ENCODE measurements at places on chromosomes 12 and 14.

GRCh38 chr14:34049790-34050189 lies 98.9 kb upstream of the EGLN3 start:
- DNase-seq, result no peak

GRCh38 chr12:7747246-7747645 lies at the start of gene CLEC4C:
Gene CLEC4C, minus strand, starts transcription at chr12:7747375. Its CDS starts 27 bp downstream, at chr12:7747348.
- DNase-seq, result no peak

DNA sequence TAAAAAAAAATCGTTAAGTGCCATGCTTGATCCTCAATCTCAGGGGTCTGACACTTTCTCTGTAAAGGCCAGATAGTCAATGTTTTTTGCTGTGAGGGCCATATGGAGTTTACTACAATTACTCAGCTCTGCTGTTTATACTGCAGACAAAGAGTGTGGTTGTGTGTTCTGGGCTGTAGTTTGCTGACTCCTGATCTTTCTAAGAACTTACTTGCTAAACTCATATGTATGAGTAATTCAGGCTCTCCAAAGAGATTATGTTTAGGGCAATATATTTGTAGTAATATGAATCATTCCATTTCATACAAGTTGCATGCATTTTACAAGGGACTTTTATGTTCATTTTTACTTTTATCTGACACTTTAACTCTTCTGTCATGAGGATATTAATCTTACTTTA lies 188.2 kb downstream of the TMTC2 start:
- DNase-seq, result no peak

DNA sequence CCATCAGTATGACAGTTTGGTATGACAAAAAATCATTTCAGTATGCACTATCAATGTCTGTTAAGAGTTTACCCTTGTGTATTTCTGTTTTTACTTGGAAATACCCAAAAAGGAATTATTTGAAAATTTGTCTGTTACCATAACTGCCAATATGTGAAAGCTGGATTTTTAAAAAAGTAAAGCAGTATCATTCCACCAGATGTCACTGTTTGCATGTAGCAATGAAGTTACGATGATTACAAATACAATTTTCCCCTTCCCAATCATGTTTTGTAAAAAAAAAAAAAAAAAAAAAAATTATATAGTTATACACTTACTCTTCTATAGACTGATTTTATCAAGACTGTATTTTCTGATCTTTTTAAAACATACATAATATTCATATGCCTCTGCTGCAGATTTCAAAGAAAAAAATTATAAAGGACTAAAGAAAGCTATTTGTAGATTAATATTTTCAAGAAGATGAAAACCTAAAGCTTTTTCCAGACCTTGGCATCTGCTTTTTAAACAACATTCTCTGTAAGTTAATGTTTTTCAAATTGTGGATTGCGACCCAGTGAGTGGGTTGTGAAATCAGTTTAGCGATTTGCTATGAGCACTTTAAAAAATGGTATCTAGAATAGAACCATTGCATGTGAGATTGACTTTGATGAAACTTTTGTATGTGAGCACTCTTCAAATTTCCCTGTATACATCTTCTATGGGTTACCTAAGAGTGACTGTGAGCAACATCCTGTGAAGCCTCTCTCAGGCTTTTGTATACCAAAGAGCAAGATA lies 114.2 kb downstream of the TTC6 start:
- no peak for DNase-seq

DNA sequence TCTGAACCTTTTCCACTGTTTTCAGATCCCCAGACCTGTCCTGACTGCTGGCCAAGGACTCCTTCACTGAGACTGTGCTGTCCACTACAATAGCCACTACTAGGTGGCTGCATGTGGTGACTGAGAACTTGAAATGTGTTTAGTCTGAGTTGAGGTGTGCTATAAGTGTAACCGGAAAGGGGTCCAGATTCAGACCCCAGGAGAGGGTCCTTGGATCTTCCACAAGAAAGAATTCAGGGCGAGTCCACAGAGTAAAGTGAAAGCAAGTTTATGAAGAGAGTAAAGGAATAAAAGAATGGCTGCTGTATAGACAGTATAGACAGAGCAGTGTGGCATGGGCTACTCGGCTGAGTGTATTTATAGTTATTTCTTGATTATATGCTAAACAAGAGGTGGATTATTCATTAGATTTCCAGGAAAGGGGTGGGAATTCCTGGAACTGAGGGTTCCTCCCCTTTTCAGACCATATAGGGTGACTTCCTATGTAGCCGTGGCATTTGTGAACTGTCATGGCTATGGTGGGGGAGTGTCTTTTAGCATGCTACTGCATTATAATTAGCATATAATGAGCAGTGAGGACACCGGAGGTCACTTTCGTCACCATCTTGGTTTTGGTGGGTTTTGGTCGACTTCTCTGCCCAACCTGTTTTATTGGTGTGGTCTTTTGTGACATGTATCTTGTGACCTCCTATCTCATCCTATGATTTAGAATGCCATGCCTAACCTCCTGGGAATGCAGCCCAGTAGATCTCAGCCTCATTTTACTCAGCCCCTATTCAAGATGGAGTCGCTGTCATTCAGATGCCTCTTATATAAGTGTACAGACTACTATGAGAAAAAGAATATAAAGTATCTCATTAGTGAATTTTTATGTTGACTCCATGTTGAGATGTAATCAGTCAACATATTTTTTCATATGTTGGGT lies 70.0 kb upstream of the SRSF5 start:
- no peak for DNase-seq

DNA sequence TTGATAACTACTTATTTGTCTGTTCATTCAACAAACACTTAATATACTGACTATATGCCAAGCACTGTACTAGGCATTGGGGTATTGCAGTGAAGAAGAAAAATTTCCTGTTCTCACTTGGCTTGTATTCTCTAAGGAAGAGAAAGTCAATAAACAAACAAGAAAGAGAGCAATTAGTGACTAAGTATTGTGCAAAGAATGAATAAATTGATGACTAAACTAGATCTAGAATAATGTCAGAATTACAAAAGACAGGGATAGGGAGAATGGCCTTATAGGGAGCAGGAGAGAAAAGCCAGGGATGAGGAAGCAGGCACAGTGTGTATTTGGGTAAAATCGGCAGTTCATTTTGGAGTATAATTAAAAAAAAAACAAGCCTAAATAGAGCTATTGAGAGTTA lies 4.2 kb upstream of the LIN7A start:
- no peak for DNase-seq

DNA sequence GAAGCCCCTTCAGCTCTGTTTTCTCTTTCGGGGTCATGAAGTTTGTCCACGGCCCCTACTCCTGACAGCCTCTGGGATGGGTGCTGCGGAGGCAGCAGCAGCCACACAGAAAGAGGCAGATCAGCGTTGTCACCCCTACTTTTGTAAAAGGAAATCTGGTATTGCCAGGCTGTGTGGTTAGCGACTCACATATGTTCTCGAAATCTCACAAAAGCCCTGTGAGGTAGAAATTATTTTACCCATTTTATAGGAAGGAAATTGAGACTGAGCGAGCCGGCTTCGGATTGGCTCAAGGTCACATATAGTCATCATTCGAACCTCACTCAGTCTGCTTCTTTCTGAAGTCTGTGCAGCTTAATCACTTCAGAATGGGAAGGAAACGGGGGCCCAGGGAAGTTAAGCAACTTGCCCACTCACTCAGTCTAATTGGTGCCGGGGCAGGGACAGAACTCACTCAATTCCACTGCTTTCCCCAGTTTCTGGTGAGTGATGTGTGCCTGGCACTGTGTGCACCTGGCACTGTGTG lies 1.1 kb upstream of the CKAP4 start:
- no peak for DNase-seq

DNA sequence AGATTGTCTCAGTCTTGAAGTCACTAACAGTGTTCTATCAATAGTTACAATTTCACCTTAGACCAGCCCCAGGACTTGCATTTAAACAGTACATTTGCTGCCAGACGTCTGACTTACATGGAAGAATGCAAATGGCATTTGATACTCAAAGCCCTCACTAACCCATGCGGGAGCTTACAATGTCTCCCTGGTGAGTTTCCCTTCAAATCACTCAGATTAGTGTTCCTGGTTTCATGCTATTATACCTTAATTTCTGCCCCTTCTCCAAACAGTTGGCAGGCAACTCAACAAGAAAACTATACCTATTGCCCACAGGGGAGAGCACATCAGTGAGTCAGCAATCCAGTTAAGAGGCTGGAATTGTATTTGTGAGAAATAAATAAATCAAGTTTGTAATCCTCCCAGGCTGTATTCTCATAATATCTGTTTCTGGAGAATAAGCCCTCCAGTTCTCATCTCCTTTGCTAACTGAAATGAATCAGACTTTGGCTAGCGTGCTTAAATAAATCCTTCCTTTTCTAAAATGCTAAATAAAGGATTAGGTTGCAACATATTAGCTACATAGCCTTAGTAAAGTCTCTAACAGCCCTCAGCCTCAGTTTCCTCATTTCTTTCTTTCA lies 23.7 kb downstream of the GSTZ1 start:
- DNase-seq, result no peak

DNA sequence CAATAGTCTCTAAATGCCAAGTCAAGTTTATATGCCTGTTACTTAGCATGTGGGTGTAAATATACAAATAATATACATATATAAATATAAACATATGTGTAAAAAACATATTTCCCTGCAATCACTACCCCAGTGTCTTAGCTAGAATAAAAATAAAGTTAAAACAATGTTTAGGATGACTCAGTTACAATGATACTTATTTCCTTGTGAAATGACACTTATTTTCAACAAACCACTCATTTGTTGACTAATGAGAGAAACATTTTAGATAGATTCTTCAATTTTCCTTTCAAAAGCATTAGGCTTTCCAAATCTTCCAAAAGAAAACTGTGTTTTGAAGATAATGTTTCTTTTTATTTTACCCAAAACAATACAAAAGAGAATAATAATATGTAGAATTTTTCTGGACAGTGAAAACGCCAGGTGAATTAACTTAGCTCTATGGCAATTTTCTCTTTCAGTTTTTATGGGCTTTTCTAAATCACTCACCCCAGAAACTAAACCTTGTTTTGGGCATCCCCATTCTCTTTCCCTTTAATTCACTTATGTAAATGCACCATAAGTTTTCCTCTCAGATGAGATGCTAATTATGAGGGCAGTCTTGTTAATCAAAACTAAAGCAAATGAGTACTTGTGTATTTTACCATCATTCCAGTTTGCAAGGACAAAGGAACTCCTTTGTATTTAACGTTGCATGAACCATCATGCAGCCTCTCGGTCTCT lies 465.9 kb downstream of the BCAT1 start:
- no peak for DNase-seq

DNA sequence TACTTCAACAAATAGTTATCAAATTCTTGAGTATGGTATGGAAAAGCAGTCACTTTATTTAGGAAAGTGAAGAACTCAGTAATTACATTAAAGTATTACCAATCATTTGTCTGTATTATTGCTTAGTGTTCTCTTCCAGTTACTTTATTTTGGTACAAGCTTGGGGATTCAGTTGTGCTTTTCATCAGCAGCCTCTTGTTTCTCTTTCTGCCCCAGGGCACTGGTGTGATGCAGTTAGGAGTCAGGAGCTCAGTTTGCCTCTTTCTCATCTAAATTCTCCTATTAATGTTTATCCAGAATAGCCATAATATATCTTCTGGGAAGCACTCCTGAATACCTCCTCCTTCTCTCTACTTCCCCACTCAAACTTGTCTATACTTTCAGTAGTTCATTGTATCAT lies 25.7 kb downstream of the PMCH start:
- no peak for DNase-seq

- no peak for DNase-seq
Measured at GRCh38 chr14:71661441-71661840, 270.8 kb upstream of the RGS6 start.

DNA sequence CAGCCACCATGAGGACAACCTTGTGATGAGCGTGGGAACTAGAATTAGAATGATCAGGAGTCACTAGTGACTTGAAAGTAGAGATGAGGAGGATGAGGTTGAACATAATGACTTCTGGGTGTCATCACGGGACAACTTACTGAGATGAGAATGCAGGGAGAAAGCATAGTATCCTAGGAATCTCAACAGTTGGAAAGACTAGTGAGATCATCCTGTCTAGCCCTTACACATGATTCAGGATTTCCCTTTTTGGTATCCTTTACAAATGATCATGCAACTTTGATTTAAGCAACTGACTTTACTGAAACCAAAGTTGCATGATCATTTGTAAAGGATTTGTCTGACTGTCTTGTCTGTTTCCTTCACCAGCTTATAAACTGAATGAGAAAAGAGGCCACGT lies 51.8 kb upstream of the HIF1A start:
- DNase-seq, result no peak

DNA sequence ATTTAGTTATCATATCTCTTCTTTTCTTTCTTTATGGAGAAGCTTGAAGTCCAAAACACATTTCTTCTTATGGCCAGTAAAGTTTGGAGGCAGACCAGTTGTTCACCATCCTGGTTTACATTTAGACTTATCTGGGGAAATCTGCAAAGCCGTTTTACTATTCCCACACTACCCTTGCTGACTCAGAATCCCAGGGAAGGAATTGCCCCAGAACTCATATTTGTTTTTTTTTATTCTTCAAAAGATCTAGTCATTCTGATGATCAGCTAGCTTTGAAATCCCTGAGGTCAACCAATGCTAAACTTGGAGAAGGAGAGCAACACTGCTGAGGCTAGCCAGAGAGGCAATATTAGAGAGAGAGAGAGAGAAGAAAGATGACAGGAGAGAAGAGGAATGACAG lies 12.3 kb upstream of the LMO3 start:
- DNase-seq, result no peak

- no peak for DNase-seq
Measured at GRCh38 chr12:132410849-132411248, 79.1 kb upstream of the FBRSL1 start.

- DNase-seq, result no peak
Measured at GRCh38 chr14:32078023-32078857, 1.1 kb downstream of the ARHGAP5 start.

DNA sequence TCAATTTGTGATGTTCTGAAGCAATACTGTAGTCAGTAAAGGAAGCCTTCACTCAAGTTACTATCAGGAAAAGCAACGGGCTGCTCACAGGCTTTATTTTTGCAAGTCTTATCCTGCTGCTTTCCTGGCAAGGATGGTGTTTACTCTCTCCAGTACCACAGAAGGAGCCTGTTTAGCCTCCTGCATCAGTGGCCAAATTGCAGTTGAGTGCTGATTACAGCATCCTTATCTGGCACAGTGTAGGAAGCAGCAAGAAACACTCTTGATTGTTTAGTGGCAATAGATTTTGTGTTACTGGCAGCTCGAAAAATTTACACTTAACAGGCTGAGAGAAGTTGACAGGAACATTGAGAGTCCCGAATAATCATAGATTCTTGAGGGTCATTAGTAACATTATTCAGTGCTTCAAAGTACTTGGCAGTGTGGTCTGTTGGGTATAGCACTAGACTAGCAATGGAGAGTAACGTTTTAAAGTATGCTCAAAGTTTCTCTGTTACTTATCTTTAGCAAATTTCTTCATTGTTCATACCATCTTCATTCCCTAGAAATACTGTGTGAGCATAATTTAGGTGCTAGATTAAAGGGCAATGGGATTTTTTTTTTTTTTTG lies 11.7 kb downstream of the TULP3 start:
- no peak for DNase-seq

Data from stimulated activated CD8-positive, alpha-beta memory T cell treated with anti-CD3 and anti-CD28 coated beads, Interleukin-7, amount 100 ng/mL, for 1 hour (primary cell).